ENCODE measurements at places on chromosomes 7 and 10.

- no peak for DNase-seq
Observed at GRCh38 chr7:141838581-141838980, 2.7 kb downstream of the PRSS37 start.

DNA sequence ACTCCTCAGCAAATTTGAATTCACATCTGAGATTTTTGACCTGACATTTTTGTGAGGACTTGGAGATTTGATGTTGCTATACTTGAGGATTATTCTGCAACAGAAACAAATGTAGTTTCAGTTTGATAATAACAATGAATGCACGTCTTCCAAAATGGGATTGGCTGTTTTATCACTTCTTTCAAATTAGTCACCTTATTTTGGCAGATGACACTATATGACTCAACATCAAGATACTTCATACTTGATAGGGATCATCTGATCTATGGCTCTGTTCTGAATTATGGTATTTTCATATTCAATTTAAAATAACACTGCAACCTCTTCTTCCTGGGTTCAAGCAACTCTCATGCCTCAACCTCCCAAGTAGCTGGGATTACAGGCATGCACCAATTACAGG is 24.2 kb downstream of the ARL5B start:
- DNase-seq, result no peak

DNA sequence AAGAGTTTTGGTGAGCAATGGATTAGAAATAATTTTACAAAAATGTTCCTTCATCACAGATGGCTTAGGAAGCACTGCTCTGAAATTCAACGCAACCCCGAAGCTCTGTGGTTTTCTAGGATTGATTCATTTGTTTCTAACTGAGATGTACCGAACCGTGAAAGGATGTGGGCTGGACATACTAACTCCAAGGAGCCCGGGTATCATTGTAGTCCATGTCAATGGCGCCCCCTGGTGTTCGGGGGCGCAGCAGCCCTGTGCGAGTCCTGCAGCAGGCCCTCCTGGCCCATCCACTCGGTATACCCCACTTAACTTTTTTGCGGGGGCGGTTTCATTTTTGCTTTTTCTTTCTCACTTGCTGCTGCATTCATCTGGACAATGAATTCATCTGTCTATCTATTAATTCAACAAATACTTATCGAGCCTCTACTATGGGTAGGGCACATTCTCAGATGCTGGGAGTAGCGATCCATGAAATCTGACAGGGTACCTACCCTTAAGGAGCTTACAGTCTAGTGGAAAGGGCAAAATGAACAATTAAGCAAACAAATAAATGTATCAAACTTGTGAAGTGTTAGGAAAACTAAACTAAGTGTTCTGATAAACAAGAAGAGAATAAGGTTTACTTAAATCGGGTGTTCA is 25.2 kb upstream of the ITPRID1 start:
- peak; percentile 70 for DNase-seq

- DNase-seq, result no peak
Observed at GRCh38 chr7:80427218-80427617, 84.6 kb downstream of the GNAT3 start.

GRCh38 chr7:124856299-124856888 is 73.2 kb downstream of the POT1 start:
- no peak for DNase-seq

DNA sequence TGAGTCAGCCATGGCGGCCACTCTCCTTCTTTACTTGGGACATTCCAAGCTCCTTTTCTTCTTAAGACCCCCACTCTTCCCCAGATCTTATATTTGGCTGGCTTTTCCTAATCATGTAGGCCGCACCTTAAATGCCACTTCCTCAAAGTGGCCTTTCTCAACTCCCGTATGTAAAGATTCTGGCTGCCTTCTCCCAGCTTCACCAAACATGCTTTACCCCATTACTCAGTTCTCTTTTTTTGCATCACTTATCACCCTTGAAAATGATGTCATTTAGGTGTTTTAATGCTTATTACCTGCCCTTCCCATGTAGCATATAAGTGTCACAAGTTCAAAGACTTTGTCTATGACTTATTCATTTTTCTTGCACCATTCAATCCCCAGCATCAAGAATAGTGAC is 810.1 kb upstream of the CELF2 start:
- DNase-seq, result no peak

Measured in kidney epithelial cell (primary cell).